Upper lobe of right lung (tissue), 1 donor: ENCODE measurements at places on chromosomes 3 and 15. TPM values are rescaled to one million over a fixed set of nuclear protein-coding genes. Genes with fewer than 3 reads are reported as not detected.

ZKSCAN7 gene
- 3.6 TPM for total RNA-seq

- H3K4me1 ChIP-seq = no peaks in the 10 kb centered on the region
- no peaks in the 10 kb centered on the region for H3K36me3 ChIP-seq
- DNase-seq = no peak
- no peak overlapping the region for H3K4me3 ChIP-seq
Observed at GRCh38 chr15:44096596-44096995, 98.5 kb downstream of the FRMD5 start.

- H3K4me1 ChIP-seq = peaks cover 13% of the 10 kb centered on the region
- DNase-seq = peak; percentile 87
- peaks cover 37% of the 10 kb centered on the region for H3K36me3 ChIP-seq
- H3K4me3 ChIP-seq = peak overlapping the region; percentile 99
Observed at GRCh38 chr15:83010709-83011270, 649 bp downstream of the C15orf40 start.

CYP8B1 gene
- not detected for total RNA-seq

DNA sequence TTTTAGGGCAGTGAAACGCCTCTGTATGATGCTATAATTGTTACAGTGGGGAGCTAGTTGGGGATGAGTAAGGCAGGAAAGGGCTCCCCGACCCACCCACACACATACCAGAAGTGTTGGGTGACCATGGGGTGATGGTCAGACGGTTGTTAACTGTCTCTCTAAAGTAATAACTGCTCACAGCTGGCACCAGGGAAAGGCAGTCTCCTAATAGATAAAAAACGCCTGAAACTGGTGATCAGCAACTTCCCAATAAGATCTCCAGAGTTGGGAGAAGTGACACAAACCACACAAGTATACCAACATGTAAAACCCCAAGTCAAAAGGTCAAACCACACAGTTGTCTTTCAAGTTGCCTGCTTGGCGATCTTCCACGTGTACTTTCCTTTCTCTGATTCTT lies 346.5 kb upstream of the CNTN4 start:
- no peaks in the 10 kb centered on the region for H3K27me3 ChIP-seq
- no peak overlapping the region for H3K4me3 ChIP-seq
- H3K4me1 ChIP-seq = no peaks in the 10 kb centered on the region

CADM2 gene
- total RNA-seq = 0.55 TPM

DNA sequence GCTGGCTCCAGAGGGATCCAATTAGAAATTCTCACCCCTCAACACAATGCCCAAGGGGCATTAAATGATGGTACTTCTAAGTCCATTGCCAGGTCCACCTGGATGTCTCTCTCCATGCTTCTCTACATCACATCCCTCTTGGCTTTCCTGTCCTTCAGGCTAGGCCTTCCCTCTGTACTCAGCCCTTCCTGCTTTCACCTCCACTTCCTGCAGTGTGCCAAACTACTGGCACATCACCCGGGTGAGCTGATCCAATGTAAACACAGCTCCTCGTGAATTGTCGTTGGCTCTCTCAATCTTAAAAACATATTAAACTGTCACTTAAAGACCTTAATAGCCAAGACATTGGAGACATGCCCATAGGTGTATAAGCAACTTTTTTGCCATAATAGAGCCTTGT lies 4.0 kb downstream of the LMCD1 start:
- DNase-seq = no peak
- peak overlapping the region; percentile 80 for H3K27ac ChIP-seq
- peaks cover 21% of the 10 kb centered on the region for H3K36me3 ChIP-seq
- peak overlapping the region; percentile 57 for H3K4me3 ChIP-seq

VIPR1 gene
- total RNA-seq = 184 TPM

CDHR4 gene
- total RNA-seq = not detected

DNA sequence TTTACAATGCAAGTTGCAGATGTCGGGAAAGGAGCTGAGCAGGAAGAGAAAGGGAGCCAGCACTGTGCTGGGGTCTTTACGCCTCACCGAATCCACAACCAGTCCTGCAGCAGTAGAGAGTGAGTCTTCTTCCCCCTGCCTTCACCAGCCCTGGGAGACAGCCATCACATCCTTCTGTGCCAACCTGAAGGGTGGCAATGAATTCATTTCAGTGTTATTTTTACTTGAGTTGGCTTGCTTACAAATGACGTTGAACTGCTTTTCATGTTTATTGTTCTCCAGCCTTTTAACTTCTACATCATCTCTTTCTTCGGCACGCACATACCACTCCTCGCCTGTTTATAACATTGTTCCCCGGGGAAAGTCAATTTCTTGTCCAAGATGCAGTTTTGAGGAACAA lies 77.1 kb downstream of the TRIM42 start:
- DNase-seq = no peak
- H3K4me1 ChIP-seq = no peaks in the 10 kb centered on the region
- no peak overlapping the region for H3K27ac ChIP-seq
- H3K4me3 ChIP-seq = no peak overlapping the region
- no peaks in the 10 kb centered on the region for H3K36me3 ChIP-seq

C3orf62 gene
- total RNA-seq = 6.8 TPM

- DNase-seq = no peak
- no peaks in the 10 kb centered on the region for H3K36me3 ChIP-seq
- no peaks in the 10 kb centered on the region for H3K4me1 ChIP-seq
- H3K4me3 ChIP-seq = no peak overlapping the region
Observed at GRCh38 chr3:134852132-134852531, 57.1 kb downstream of the EPHB1 start.

GOLGA8J gene
- not detected for total RNA-seq

WNT5A gene
- total RNA-seq = 24.5 TPM

SPESP1 gene
- total RNA-seq = 1.2 TPM

GRCh38 chr3:60081381-60082095 lies 1031.7 kb upstream of the CFAP20DC start:
- H3K4me3 ChIP-seq = no peak overlapping the region
- H3K27me3 ChIP-seq = no peaks in the 10 kb centered on the region
- no peak overlapping the region for H3K27ac ChIP-seq
- DNase-seq = no peak

DNA sequence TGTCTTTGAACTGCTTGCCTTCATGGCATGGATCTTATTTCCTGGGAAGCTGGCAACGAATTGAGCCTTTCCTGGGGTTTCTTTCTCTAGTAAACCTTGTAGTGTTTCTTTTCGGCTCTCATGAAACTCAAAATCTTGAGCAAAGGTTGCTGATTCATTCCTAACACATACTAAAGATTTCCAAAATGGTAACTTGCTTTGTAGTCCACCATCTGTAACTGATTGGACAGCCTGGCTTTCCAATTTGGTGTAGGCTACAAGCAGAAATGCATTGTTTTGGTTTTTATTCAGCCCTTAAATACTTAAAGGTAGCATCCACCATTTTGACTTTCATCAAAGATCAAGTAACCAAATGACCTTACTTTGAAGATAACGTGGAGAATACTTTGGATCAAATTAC lies 38.1 kb downstream of the LRTM1 start:
- no peak overlapping the region for H3K27ac ChIP-seq
- no peaks in the 10 kb centered on the region for H3K36me3 ChIP-seq
- no peak for DNase-seq
- no peak overlapping the region for H3K4me3 ChIP-seq

DNAH12 gene
- total RNA-seq = 0.52 TPM

DNA sequence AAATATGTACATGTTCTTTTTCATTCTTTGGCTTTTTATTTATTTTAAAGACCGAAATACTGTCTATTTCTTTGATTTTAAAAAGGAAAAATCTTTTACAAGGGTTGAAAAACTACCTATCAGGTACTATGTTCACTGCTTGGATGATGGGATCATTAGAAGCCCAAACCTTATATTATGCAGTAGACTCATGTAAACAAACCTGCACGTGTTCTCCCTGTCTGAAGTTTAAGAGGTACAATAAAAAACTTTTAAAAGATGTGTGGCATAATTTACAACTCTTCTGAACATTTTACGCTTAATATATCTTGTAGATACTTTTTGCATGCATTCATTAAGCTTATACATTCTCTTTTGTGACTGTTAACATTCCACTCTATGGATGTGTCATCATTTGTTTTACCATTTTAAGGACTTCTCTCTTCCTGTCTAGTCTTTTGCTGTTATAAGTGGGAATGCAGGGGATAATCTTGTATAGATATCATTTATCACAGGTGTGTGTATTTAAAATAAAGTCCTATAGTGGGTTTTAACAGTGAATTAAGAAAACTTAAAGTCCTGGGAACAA lies 6.2 kb downstream of the MGA start:
- peaks cover 4% of the 10 kb centered on the region for H3K36me3 ChIP-seq
- H3K27me3 ChIP-seq = no peaks in the 10 kb centered on the region
- DNase-seq = no peak
- H3K4me3 ChIP-seq = no peak overlapping the region
- H3K27ac ChIP-seq = no peak overlapping the region
